ENCODE measurements at places on chromosomes 12 and 14. TPM values are rescaled to one million over a fixed set of nuclear protein-coding genes. Genes with fewer than 3 reads are reported as not detected.

The KLRK1 gene
- total RNA-seq: 0.33 TPM

GRCh38 chr12:89390802-89391673, 38.7 kb upstream of the DUSP6 start:
- no peak for DNase-seq

The CIROP gene
- total RNA-seq: not detected

- no peak for DNase-seq
These were observed 31.7 kb downstream of the UNC79 start for GRCh38 chr14:93462479-93462878.

DNA sequence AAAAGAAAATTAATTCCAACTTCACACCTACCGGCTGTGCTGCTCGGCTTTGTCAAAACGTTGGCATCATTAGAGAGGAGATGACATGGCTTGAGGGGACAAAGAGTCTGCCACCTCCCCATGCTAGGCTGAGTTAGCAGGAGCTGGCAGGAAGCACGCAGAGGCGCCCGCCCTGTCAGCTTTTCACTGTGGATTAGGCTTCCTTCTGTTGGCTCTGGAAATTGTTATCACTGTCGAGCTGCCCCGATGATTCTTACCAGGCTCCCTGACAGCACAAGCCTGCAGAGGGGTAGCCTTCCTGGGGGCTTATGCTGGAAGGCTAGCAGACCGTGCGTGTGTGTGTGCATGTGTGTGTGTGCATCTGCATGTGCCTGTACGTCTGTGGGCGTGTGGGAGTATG, 490.9 kb upstream of the TBX3 start:
- DNase-seq: no peak

Measured in sigmoid colon (tissue), 7 donors.